ENCODE measurements at places on chromosomes 13 and 19.
A peak's percentile ranks its signal among the peaks of the same experiment; 100 is the strongest.

GRCh38 chr19:1730157-1730556 lies 23.1 kb upstream of the ONECUT3 start:
- DNase-seq: no peak

GRCh38 chr19:49574206-49574755 lies 6.1 kb downstream of the NOSIP start:
- DNase-seq: no peak

DNA sequence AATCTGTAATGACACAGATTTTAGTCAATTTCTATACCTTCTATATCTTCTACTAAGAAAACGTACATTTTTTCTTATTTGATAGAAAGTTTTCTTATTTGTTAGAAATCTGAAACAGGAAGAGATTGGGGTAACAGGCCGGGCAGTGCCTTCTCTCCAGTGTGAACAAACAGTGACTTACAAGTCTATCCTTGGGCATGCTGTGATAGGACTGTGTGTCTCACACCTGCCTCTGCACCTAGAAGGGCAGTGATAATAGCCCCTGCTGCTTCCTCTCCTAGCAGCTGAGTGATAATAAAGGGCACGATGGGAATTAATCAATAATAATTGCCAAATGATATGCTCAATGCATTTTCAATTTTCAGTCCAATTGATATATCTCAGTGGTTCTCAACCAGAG lies 1.4 kb downstream of the TMEM272 start:
- DNase-seq: no peak

DNA sequence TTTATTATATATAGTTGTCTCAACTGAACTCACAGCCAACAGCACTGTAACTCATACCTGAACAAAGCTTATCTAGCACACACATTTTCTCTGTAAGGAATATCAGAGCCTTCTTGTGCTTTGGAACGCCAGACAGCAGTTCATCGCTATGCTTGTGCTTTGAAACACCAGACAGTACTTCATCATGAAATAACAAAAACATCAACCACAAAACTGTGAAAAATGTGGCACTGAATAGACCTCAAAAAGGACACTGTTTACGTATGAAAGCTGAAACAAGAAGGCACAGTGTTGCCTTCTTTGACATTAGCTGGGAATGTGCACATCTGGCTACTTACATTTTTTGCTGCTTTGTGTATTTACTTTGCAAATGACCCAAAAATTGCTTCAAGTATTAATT lies 160.2 kb downstream of the PDS5B start:
- no peak for DNase-seq

DNA sequence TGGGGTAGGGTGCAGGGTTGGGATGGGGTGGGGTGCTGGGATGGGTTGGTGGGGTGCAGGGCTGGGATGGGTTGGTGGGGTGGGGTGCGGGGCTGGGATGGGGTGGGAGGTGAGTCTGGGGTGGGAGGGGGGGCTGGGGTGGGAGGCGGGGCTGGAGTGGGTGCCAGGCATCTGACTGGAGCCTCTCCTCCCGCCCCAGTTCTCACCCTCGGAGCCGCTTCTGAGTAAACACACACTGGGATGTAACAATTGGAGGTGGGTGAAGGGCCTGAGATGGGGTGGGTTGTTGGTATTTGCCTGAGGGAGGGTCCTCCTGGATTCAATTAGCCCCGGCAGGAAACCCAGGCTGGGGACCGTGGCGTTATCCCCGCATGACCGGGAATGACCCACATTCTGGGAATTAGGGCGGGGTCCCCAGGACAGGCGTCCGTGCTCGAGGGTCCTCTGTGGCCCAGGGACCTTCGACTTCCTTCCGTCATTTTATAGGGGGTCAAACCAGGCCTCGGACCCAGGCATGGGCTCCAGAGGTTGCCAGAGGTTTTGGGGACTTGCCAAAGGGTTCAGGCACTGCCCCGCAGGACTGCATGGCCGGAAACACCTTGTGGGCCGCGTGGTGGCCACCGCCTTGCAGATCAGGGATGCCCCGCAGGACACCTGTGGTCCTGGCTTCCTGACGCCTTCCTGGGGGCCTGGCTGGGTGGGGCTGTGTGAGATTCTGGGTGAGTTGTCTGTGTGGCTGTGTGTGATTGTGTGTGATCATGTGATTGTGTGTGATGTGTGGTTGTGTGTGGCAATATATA lies 1.4 kb downstream of the TMPRSS9 start:
- DNase-seq: no peak

- DNase-seq: no peak
These were observed 717.3 kb downstream of the DIAPH3 start for GRCh38 chr13:59446391-59446790.

DNA sequence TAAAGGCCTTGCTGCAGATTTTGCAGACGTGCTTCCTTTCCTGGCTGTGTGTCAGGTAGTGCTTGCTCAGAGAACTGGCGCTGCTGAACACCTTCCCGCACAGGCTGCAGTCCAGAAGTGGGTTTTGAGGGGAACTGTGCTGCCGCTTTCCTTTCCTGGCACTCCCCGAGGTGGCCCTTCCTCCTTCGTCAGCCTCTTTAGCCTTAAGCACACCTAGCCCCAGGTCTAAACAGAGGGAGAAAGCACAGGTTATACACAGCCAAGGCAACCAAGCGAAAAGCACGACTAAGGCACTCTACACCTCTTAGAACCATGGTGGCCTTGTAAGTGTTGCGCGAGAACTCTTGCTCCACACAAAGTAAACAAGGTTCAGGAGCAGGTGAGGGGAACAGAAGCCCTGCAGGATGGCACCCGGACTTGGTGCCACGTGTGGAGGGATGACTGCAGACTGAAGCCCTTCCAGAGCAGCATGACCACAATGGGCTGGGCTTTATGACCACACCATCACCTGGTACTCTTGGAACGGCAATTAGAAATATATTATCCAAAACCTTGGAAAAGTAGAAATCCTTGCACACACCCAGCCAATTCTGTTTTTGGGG lies 23.6 kb downstream of the ZNF541 start:
- DNase-seq: no peak

DNA sequence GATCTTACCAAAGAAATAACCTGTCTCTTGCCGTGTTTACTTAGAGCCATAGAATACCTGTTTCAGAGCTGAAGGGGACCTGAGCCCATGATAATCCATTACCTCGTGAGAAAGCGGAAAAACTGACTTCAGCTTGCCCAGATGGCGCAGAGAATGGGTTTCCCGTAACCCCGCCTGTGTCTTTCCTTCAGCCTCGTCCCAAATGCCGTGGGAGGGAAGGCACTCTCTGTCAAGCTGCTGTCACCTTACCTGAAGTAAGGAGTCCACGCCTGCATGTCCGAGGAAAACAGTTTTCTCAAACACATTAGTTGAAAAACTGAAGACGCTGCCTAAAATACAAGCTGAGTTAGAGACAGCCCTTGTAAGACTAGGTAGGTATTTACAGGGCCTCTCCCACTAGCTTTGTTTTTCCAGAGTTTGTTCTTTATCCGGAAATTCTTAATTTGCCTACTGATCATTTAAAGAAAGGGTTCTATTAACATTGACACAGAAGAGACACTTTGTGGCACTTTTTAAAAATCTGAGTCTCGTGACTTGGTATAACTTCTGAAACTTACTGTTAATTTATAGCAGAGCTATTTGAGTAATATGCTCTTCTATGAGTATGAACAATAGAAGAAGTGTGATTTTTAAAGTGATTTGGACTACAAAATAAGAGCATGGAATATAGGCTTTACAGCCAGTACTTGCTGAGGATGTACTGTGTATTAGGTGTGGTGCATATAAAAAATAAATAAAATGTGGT lies 1.3 kb upstream of the INTS6 start:
- peak; percentile 39 for DNase-seq
